ENCODE measurements at places on chromosomes 5 and 9.

DNA sequence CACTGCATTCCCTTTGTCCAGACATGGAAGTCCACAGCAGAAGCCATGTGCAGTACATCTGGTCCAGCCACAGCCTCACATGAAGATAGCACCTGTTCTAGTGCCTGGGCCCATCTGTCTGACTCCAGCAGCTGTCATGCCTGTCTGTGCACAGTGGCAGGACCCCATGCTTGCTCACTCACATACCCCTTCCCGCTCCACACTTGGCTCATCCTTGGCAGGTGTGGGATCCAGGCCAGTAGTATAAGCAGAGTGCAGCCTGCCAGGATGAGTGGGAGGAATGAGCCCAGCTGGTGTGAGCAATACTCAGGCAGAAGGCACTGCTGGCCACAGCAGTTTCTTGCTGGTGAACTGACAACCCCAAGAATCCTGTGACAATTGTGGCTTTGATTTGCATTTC, 168.0 kb downstream of the PRDM9 start:
- H3K4me1 ChIP-seq = no peaks in the 10 kb centered on the region
- no peaks in the 10 kb centered on the region for H3K27me3 ChIP-seq

DNA sequence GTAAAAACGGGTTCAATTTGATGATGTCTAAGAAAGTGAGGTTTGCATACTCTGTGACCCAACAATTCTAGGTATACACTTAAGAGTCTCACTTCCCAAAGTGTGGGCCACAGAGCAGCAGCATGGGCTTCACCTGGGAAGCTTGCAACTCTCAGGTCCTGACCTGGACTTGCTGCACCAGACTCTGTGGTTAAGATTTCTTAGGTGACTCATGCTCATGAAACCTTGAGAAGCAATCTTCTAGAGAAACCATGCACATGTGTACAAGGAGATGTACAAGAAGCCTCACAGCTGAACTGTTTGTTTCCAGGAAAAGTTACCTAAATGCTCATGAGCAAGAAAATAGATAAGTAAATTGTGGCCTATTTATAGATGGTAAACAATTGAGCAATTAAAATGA, 30.0 kb downstream of the DNAJC21 start:
- DNase-seq = no peak
- no peak overlapping the region for H3K27ac ChIP-seq
- H3K36me3 ChIP-seq = no peaks in the 10 kb centered on the region
- no peak overlapping the region for H3K4me3 ChIP-seq
- no peaks in the 10 kb centered on the region for H3K27me3 ChIP-seq

DNA sequence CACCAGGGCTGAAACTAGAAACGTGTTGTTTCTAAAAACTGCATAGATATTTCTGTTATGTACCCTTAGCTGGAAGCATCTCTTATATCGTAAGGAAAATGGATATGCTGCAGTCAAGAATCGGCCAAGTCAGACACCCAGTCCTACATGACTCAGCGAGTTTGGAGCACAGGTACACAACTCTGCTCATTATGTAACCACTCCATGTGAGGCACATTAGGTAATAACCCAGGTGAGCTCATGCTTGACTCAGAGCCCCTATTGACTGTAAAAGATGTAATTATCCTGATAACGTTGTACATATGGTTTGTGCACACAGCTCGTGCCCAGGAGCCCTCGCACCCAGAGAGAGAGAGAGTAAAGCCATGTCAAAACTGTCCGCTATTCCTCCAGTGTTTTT, 593.7 kb upstream of the ACO1 start:
- H3K4me1 ChIP-seq = no peaks in the 10 kb centered on the region
- no peak overlapping the region for H3K27ac ChIP-seq
- no peak overlapping the region for H3K4me3 ChIP-seq
- no peaks in the 10 kb centered on the region for H3K36me3 ChIP-seq
- DNase-seq = no peak

- H3K27ac ChIP-seq = no peak overlapping the region
- H3K4me1 ChIP-seq = no peaks in the 10 kb centered on the region
- no peak overlapping the region for H3K4me3 ChIP-seq
Measured at GRCh38 chr5:16306812-16307211, 127.2 kb upstream of the MARCHF11 start.

DNA sequence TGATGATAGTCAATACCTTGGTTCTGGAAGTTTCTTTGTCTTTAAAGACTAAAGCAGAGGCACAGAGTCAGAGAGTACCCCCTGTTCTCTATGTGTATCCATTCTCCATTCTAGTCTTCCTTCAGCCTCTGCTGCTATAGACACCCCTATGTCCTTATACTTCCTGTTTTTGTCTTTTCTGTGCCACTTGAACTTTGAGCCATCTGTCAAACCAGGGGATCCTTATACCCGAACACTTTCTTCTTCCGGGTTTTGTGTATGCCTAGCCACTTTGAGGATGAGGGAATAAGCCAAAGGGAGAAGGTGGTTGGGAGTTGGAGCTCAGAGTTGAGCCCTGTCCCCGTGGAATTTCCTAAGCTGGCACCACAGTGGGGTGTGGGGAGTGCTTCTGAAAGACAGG, 61.1 kb upstream of the IL6ST start:
- DNase-seq = no peak
- H3K36me3 ChIP-seq = no peaks in the 10 kb centered on the region
- no peak overlapping the region for H3K4me3 ChIP-seq
- H3K4me1 ChIP-seq = no peaks in the 10 kb centered on the region
- no peaks in the 10 kb centered on the region for H3K27me3 ChIP-seq
- H3K27ac ChIP-seq = no peak overlapping the region

- no peak overlapping the region for H3K27ac ChIP-seq
- H3K4me1 ChIP-seq = no peaks in the 10 kb centered on the region
- DNase-seq = no peak
- no peak overlapping the region for H3K4me3 ChIP-seq
Measured at GRCh38 chr5:109611505-109611904, 78.2 kb upstream of the MAN2A1 start.

GRCh38 chr5:108398964-108399363, 17.1 kb upstream of the FBXL17 start:
- no peak overlapping the region for H3K4me3 ChIP-seq
- H3K4me1 ChIP-seq = no peaks in the 10 kb centered on the region
- H3K36me3 ChIP-seq = no peaks in the 10 kb centered on the region
- no peak for DNase-seq
- H3K27ac ChIP-seq = no peak overlapping the region
- no peaks in the 10 kb centered on the region for H3K27me3 ChIP-seq

- peaks cover 6% of the 10 kb centered on the region for H3K4me1 ChIP-seq
- H3K4me3 ChIP-seq = no peak overlapping the region
- H3K27me3 ChIP-seq = no peaks in the 10 kb centered on the region
Measured at GRCh38 chr9:107484117-107484723, 5.3 kb downstream of the KLF4 start.

DNA sequence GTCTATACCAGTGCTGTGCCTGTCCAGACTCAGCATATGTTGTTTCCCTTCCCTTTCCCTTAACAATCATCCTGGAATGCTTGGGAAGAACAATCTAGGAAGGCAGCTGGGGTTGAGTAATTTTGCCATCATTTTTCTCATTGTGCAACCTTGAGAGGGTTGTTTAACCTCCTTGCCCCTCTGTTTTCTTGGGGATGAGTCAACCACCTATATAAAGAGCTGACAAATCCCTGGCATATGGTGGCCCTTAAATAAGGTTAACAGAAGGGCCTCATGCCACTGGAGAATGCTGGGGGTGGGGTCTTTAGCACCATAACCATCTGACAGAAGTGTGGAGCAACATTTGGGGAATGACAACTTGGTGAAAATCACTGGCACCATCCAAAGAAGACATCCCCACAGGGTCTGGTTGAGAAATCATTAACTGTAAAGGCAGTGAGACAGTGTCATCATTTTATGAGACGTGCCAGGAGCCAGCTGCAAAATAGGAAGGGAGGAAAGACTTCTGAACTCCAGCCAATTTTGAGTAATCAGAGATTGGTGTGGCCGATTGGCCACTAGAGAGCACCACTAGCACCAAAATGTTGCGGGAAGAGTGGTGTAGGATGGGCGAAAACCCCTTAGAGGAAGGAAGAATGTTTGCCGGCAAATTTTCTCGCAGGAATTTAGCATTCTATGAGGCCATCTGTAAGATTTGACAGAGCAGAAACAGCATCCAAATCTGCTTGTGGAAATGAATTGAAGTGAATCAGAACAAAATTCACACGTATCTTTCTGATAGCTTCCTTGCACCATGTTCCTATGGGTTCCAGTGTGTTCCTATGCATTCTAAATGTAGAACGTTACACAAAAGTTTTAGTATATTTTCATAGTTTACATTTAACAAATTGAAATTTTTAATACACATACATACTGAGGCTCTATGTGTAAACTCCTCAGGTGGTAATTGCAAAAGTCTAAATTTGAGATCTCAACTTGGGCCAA, 113.8 kb downstream of the MSX2 start:
- DNase-seq = no peak
- H3K4me3 ChIP-seq = no peak overlapping the region
- no peaks in the 10 kb centered on the region for H3K27me3 ChIP-seq
- no peaks in the 10 kb centered on the region for H3K36me3 ChIP-seq
- H3K4me1 ChIP-seq = no peaks in the 10 kb centered on the region

DNA sequence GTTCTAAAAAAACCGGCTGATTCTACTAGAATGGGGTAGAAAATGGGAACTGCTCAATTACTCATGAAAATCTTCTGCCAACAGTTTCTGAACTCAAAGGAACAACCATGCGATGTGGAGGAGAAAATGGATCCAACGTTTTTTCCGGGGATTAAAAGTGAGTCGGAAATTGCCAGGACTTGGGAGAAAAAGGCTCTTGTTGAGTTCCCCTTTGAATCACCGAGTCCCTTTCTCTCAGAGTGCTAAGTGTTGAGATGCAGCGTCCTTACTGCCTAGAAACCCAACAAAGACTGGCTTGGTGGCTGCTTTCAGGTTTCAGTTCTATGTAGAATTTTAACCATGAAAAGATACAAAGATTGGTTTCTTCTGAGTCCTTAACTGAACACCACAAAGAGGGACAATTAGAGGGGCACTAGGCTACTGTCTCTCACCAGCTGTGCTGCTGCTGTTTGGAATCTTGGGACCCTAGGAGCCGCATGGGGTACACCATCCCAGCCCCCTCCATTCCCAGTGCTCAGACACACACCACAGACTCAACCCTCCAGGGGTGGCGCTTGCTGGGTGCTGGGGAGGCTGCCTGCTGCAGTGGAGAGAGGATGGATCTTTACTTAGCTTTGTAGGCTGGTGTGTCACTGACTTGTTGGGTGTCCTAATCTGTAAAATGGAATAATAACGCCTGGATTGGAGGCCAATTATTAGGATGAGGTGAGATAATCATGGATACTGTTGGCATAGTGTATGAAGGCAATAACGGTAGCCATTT, 21.5 kb upstream of the NEUROG1 start:
- no peak overlapping the region for H3K27ac ChIP-seq
- no peaks in the 10 kb centered on the region for H3K36me3 ChIP-seq
- no peak overlapping the region for H3K4me3 ChIP-seq
- DNase-seq = no peak

- no peak for DNase-seq
- H3K27me3 ChIP-seq = no peaks in the 10 kb centered on the region
- H3K27ac ChIP-seq = peak overlapping the region; percentile 69
- no peak overlapping the region for H3K4me3 ChIP-seq
Measured at GRCh38 chr9:107548298-107549142, 59.0 kb upstream of the KLF4 start.

DNA sequence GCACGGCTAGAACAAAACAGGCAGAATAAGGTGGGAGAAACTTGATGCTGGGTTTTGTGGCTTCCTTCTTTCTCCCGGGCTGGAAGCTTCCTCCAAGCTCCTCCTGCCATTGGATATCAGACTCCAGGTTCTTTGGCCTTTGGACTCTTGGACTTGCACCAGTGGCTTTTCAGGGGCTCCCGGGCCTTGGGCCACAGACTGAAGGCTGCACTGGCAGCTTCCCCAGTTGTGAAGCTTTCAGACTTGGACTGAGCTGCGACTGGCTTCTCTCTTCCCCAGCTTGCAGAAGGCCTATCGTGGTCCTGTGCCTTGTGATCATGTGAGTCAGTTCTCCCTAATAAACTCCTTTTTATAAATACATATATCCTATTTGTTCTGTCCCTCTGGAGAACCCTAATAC, 364.4 kb downstream of the DNAH5 start:
- H3K4me1 ChIP-seq = no peaks in the 10 kb centered on the region
- no peak overlapping the region for H3K27ac ChIP-seq
- no peaks in the 10 kb centered on the region for H3K27me3 ChIP-seq
- no peaks in the 10 kb centered on the region for H3K36me3 ChIP-seq
- DNase-seq = no peak

DNA sequence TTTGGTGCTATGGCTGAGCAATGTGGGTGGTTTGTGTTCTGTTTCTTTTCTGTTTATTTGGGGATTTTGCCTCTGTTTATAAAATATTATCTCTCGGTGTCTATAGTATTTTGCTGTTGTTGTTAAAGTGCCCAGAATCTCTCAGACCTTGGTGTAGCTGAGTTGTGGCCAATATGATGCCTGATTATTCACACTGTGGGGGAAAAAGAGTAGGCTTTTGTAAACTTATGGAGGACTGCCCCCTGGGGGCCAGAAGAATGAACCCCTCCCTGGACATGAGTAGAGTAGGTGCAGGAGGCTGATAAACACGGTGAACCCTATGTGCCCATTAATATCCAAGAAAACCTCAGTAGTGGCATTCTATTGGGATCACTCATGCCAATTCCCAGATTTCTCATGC, 49.0 kb upstream of the DPYSL3 start:
- peaks cover 29% of the 10 kb centered on the region for H3K4me1 ChIP-seq
- no peak for DNase-seq
- H3K36me3 ChIP-seq = no peaks in the 10 kb centered on the region
- no peaks in the 10 kb centered on the region for H3K27me3 ChIP-seq
- no peak overlapping the region for H3K4me3 ChIP-seq

- no peak overlapping the region for H3K4me3 ChIP-seq
- DNase-seq = no peak
- H3K36me3 ChIP-seq = no peaks in the 10 kb centered on the region
- H3K4me1 ChIP-seq = no peaks in the 10 kb centered on the region
Measured at GRCh38 chr5:74316064-74316603, 324.4 kb downstream of the ENC1 start.

GRCh38 chr9:129446828-129447550, 173.9 kb downstream of the C9orf50 start:
- H3K4me1 ChIP-seq = no peaks in the 10 kb centered on the region
- no peaks in the 10 kb centered on the region for H3K27me3 ChIP-seq
- DNase-seq = no peak

DNA sequence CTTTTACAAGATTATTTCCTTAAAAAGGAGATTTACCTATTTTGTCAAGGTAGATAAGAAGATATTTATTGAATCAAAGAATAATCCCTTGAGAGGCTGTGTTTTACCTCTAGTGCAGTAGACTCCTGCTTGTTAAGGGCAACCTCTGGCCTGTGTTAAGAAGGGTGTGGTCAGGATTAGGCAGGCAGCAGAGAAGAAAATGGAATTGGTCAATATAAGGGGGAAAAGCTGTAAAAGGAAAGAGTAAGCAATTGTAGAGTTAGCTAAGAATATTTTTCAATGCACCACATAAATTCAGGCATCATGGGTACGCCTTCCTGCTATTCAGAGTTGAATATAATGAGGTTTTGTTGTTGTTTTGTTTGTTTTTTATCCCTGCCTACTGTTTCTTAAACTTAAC, 6.2 kb downstream of the CCDC125 start:
- DNase-seq = no peak
- H3K27ac ChIP-seq = no peak overlapping the region
- no peaks in the 10 kb centered on the region for H3K27me3 ChIP-seq
- peaks cover under 1% of the 10 kb centered on the region for H3K4me1 ChIP-seq
